ENCODE measurements at places on chromosomes 12 and 14.

DNA sequence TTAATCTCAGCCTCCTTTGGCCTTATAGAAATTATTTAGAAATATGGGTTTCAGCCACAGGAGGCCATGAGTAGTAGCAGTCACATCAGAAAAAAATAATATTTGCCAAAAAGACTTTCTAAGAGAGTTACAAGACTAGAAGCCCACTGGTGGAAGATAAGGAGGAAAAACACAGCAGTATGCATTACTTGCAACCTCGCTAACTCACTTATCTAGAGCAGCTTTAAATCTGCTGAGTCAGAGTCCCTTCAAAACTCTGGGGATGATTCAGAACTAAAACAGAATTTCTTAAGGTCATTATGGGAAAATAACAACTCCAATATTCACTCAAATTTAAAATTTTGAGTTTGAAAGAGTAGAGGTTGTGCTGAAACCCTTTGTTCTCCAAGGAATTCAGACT, 6.2 kb downstream of the OR4K17 start:
- no peak for DNase-seq

- DNase-seq = no peak
Measured at GRCh38 chr12:89278862-89279261, 73.4 kb downstream of the DUSP6 start.

- DNase-seq = no peak
Measured at GRCh38 chr14:24269368-24269767, 2.0 kb downstream of the RABGGTA start.

DNA sequence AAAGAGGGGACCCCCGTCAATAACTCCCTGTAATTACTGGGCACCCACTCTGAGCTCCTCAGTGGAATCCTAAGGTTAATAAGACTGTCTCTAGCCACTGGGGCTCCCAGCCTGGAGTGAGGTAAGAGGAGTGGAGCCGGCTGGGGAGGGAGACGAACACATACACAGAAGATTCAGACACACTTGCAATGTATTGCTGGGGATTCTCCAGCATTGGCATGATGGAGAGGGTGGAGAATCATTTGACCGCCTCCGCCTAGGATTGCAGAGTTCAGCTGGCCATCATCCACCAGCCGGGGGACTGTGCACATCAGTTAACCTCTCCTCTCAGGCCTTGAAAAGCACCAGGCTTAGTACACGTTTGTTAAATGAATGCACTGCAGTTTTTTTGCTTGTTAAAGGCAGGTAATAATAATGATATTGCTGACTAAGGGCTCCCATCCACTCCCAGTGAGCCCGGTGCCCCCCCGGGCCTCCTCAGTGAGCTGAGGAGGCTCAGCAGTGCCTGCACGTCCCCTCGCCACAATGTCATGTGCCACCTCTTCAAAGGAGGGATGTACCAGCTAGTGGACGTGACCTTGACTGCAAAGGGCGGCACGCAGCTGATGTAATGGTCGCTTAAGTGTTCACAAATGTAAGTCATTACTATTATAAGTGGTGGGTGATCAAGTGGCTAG, 20.3 kb upstream of the FAIM2 start:
- DNase-seq = no peak

- no peak for DNase-seq
Measured at GRCh38 chr12:75437564-75437963, 43.0 kb upstream of the GLIPR1 start.

GRCh38 chr12:27077586-27077985, 4.8 kb downstream of the C12orf71 start:
- no peak for DNase-seq
